ENCODE measurements at places on chromosomes 4 and X. TPM values are rescaled to one million over a fixed set of nuclear protein-coding genes. Genes with fewer than 3 reads are reported as not detected.

The S100P gene
- 0.27 TPM for total RNA-seq

The SPIN3 gene
- 33.4 TPM for total RNA-seq

The PPAT gene
- 17.5 TPM for total RNA-seq

The NXF2 gene
- not detected for total RNA-seq

The ADH1A gene
- not detected for total RNA-seq

The OCIAD2 gene
- total RNA-seq, result 16.4 TPM

The PRSS48 gene
- not detected for total RNA-seq

The RAI2 gene
- 3.8 TPM for total RNA-seq

The SPP1 gene
- total RNA-seq, result 189 TPM

The SLC9B2 gene
- total RNA-seq, result 28.1 TPM

The KLB gene
- 0.11 TPM for total RNA-seq

Data from camera-type eye (tissue), 1 donor.